ENCODE measurements at places on chromosomes 12 and 14.

- DNase-seq: no peak
Measured at GRCh38 chr12:99649551-99649950, 2.0 kb downstream of the GARIN6 start.

DNA sequence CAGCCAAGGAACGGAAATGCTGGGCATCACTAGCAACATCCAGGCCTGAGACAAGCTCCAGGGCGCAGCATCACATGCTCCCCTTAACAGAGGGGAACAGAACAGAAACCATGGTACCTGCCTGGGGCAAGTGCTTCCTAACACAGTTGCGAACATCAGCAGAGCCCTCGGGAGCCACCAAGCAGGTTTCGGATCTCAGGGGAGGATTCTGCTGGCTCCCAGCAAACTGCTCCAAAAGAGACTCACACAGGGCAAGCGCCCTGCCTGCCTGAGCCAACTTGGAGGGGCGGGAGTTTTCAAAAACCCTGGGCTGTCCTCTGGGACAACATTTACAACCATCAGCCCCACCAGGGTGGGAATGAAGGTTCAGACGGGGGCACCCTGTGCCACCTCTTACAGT is 19.6 kb downstream of the CHGA start:
- no peak for DNase-seq

GRCh38 chr12:121084229-121084628 is 45.2 kb upstream of the OASL start:
- no peak for DNase-seq

DNA sequence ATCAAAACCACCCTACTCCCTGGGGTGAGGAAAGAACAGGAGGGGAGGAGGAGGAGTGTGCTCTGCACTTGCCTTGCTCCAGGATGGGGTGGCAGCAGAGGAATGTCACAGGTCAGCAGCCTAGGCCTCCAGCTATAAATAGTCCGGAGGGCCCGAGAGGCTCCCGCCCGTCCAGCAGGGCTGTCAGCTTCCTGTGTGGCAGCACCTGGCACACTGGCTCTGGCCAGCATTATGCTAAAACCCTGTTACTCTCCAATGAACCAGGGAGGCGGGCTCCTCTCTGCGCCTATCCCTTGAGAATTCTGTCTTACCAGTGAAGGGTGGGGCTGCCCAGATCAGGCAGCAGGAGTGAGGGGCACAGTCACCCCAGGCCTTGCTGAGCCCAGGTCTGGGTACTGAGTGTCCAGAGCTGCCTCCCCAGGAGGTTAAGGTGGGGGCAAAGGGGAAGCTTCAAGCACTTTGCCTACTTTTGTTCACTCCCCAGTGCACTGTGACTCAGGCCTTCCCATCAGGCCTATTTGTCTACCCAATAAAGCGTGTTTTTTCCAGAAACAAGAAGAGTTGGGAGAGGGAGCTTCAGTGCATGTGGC is 1.2 kb upstream of the COX14 start:
- no peak for DNase-seq

GRCh38 chr12:49553512-49554088 is 14.3 kb downstream of the MCRS1 start:
- DNase-seq: no peak

- no peak for DNase-seq
Measured at GRCh38 chr14:21414137-21414631, 30.4 kb upstream of the SUPT16H start.

DNA sequence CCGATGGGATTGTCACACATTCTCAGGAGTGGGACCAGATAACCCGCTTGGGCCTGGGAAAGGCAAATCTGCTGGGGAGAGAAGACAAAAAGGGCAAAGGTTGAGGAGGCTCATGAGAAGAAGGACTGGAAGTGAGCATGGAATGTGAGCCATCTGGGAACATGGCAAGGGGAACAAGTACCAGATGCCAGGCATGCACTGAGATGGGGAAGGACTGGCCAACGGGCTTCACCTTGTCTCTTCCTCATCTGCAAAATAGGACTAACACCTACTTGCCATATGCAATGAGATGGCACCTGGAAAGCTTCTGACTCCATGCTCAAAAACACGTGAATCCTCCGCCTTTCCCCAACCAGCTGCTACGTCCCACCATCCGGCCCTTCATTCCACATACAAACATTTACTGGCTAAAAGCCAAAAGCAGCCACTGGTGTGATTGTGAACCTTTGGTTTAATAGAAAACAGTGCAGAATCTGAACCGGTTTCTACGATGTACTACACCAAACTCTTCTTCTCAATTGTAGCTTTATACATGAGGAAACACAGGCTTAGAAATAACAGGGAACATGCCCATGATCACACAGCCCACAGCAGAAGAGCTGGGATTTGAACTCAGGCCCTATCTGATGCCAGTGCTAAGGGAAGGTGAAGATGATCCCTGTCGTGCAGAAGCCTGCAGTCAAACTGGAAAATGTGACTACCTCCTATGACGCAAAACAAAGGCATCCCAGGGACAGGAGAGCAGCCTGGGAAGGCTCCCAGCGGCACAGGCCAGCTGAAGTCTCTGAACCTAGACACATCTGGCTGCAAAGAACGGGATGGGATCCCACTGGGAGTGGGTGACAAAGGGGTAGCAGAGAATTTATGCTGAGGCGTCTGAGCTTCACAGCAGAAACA is 112.1 kb downstream of the TTC7B start:
- DNase-seq: no peak

DNA sequence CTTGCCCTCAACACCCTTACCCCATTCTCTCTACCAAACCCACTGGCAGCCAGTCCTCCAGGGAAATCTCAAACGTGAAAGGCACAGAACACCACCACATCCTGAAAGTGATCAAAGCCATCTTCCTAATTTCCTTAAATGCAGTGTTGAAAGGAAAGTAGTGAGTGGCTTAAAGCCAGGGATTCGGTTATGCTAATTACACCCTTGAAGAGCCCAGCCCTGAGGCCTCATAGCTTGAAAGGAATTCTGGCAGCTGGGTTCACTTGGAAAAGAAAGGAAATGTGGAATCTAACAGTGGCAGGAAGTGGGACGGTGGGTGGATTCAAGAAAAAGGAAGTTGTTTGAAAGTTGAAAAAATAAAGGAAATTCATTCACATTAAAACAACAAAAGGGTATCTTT is 73.0 kb upstream of the FICD start:
- DNase-seq: no peak

- no peak for DNase-seq
Measured at GRCh38 chr12:75658901-75659823, 147.8 kb upstream of the KRR1 start.

DNA sequence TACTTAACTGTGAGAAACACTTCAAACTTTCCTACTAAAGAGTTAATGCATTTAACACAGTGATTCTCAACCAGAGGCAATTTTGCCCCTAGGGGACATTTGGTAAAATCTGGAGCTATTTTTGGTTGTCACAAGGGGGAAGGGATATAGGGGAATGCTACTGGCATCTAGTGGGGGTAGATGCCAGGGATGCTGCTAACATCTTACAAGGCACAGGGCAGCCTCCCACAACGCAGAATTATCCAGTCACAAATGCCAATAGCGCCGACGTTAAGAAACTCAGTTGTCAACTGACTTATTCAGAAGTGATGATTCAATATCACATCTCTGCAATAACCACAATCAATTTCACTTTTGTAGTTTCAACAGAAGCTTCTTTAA is 2.0 kb downstream of the EEA1 start:
- peak; percentile 9 for DNase-seq

DNA sequence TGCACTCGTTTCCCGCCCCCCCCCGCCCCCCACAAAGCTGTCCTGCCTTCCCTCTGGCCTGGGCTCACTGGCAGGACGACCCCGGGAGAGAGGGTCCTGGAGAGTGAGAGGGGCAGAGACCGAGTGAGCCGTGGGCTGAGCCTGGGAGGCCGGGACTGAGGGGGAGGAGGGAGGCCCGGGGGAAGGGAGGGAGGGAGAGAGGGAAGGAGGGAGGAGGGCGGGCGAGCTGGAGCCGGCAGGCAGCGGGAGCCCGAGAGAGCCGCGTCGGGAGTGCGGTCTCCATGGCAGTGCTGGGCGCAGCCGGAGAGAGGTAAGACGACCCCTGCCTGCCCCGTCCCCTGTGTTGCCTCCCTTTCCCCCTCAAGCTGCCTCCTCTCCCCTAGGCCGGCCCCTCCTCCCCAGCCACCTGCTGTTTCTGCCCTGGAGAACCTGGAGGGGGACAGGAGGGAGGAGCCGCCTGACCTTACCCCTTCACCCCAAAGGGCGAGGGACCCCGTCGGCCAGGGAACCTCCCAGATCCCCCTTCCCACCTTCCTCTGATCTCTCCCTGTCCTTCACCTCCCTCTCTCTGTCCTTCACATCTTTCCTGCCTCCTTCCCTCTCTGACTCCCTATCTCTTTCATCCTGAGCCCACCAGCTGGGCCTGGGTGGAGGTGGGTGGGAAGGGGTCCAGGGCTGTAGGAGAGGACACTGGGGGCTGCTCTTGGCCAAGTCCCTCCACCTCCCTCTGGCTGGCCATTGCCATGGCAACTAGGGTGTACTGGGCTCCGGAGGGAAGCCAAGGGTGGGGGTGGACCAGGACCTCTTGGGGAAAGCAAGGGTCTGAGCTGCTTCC is at the start of gene GPR162:
Gene GPR162 (plus strand): TSS at position 231 of the 835 bp plus-strand sequence. CDS start 2,078 bp downstream, outside the sequence.
- no peak for DNase-seq

GRCh38 chr12:111126331-111126730 is 206.0 kb upstream of the MYL2 start:
- no peak for DNase-seq

GRCh38 chr12:106223485-106224354 is 24.1 kb downstream of the CKAP4 start:
- peak; percentile 45 for DNase-seq

DNA sequence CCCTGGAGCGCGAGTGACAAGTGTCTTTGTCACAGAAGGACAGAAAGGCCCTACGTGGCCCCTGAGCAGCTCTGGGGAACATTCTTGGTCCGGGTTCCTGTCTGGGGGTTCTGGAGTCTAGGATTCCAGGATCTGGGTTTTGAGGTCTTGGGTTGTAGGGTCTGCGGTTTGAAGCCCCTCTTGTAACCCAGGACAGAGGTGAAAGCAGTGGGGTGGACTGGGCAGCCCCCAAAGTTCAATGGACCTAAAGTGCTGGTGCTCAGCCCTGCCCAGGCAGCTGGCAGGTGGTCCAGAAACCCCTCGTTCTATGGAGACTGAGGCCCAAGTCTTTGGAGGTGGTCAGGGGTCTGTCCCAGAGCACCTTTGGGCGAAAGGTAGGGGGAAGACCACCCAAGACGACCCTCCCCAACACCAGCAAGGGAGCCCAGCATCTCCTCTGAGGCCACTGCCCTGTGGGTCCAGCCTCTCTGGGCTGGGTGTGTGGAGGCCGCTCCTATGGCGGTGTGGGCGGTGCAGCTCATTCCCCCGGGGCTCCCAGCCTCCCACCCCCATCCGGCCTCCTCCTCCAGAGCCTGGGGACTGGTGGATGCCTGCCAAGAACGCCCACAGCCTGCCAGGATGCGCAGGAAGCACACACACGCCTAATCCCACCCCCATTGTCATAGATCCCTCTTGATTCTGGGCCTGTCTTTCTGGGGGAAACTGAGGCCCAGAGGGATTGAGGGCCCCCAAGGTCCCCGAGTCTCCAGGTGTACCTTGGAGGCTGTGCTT is 30.2 kb upstream of the ANKRD9 start:
- DNase-seq: no peak
